ENCODE measurements at places on chromosomes 7 and 10. TPM values are rescaled to one million over a fixed set of nuclear protein-coding genes. Genes with fewer than 3 reads are reported as not detected.

The CCL24 gene
- total RNA-seq = not detected

The ANKRD2 gene
- total RNA-seq = 1.0 TPM

The IL15RA gene
- total RNA-seq = 7.6 TPM

The SLC18A3 gene
- total RNA-seq = not detected

The ZNF117 gene
- 0.15 TPM for total RNA-seq

The NKX2-3 gene
- total RNA-seq = not detected

The SSBP1 gene
- 197 TPM for total RNA-seq

The SDK1 gene
- 1.6 TPM for total RNA-seq

The SPDYE3 gene
- total RNA-seq = not detected

The REEP3 gene
- 72.0 TPM for total RNA-seq
